ENCODE measurements at places on chromosomes 2 and 18.

GRCh38 chr2:187408926-187409325 lies 39.1 kb downstream of the CALCRL start:
- DNase-seq, result no peak

DNA sequence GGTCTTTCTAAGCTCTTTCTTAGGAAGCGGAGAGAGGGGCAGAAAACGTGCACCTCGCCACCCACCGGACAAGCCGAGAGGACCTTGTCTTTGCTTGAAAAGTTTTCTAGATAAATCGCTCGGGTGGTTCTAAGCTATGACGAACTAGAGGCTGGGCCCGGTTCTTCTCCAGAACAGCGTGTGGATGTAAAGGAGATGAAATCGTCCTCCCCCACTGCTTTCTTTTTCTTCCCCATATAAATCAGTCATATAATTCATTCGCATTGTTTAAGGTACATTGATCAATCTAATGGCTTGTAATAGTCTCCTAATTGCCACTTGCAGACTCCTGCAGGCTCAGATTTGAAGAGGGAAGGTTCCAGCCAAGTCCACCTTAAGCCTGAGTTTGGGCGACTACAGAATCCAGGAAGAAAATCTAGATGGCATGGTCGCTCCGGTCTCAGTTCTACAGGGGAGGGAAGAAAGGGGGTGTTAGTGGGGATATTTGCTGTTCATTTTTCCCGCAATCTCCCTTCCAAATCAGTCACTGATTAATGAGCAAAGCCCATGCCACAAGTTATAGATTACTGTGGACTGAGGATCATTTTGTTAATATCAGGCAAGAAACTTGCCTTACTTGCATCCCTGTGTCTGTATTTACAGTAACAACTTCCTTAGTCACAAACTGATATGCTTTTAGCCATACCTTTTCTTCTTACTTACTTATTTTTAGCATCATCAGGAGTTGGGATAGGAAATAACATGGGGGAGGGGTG lies 5.6 kb upstream of the SP9 start:
- no peak for DNase-seq

GRCh38 chr2:107027810-107028209 lies 141.8 kb upstream of the ST6GAL2 start:
- DNase-seq, result no peak

DNA sequence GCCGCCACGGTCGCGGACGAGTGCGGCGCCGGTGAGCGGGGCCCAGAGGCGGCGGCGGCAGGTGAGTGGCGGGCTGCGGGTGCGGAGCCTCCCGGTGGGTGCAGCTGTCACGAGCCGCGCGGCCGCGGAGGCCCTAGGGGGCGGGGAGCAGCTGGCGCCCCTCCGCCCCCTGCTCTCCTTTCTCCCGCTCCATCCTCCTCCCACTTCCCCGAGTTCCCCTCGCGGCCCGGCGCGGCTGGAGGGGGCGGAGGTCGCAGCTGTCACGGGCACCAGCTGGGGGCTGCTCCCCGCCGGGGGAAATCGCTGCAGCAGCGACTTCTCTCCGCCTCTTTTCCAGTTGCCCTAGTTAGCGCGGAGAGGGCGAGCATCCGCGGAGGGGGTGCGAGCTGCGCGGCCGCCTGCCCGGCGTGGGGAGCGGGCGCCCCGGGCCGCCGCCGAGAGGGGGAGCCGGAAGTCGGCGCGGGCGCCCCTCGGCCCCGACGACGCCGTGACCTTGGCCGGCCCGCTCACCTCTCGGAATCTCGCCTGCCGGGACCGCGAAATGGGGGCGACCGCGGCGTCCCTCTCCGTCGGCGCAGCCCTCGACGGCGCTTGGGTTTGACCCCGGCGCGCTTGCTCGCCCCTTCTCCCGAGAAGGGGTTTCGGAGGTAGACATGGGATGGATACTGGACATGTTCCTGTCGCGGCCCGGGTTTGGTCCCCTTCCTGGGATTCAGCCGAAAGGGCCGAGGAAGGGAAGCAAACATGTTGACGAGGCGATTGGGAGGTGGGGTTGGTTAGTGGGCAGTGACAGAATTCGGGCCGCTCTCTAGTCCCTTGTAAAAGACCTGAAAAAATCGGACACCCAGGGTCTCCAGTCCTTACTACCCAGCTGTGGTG lies 727 bp downstream of the NCOA1 start:
- no peak for DNase-seq

- no peak for DNase-seq
These were observed 16.4 kb downstream of the VIL1 start for GRCh38 chr2:218435003-218435982.

GRCh38 chr2:17752892-17753802 lies 463 bp downstream of the SMC6 start:
- no peak for DNase-seq

DNA sequence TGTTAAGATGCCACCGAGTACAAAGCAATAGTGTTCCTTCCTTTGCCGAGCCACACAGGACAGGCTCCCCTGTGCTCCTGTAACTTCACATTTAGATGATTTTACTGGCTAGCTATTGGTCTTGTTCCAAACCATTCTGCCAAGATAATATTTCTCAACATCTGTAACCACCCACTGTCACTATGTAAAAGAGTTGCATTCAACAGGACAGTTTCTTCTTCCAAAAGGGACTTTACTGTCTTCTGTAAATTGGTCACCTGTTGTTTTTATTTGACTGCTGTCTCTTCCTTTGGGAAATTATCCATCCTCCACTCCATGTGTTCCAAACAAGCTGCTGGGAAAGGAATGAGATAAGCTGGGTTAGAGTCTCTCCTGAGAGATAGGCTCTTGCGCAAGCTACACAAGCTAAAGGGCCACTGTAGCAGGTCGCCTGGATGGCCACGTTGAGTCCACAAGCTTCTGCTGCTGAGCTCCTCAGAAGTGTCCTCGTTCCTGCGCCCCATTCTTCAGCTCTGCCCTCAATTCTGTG lies 14.4 kb upstream of the BZW1 start:
- DNase-seq, result no peak
